ENCODE measurements at places on chromosomes 3 and 15.

DNA sequence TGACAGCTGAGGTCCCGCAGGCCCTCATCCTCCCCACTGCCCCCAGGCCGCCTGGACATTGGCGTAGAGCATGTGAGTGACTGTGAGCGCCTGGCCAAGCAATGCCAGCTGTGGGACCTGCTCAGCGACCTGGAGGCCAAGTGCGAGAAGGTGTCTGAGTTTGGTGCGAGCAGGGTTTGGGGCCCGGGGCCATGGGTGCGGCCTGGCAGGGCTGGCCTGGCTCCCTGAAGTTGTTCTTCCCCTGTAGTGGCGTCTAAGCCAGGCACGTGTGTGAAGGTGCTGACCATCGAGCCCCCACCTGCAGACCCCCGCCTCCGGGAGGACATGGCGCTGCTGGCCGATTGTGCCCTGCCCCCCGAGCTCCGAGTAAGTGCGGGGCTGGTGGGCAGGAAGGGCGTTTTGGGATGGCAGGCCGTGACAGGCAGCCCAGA lies 4.2 kb downstream of the ABTB1 start:
- no peak overlapping the region for H3K4me3 ChIP-seq
- no peak for DNase-seq
- H3K27ac ChIP-seq, result no peak overlapping the region
- H3K27me3 ChIP-seq, result no peaks in the 10 kb centered on the region
- H3K36me3 ChIP-seq, result peaks cover 38% of the 10 kb centered on the region

GRCh38 chr3:61057464-61057863 lies 193.8 kb downstream of the FHIT start:
- no peak overlapping the region for H3K27ac ChIP-seq
- no peak for DNase-seq
- H3K36me3 ChIP-seq, result no peaks in the 10 kb centered on the region
- H3K27me3 ChIP-seq, result no peaks in the 10 kb centered on the region

GRCh38 chr15:31077181-31077580 lies 24.3 kb downstream of the TRPM1 start:
- peaks cover 23% of the 10 kb centered on the region for H3K4me1 ChIP-seq
- peaks cover 3% of the 10 kb centered on the region for H3K27me3 ChIP-seq
- DNase-seq, result no peak
- no peaks in the 10 kb centered on the region for H3K36me3 ChIP-seq
- H3K27ac ChIP-seq, result no peak overlapping the region
- no peak overlapping the region for H3K4me3 ChIP-seq

DNA sequence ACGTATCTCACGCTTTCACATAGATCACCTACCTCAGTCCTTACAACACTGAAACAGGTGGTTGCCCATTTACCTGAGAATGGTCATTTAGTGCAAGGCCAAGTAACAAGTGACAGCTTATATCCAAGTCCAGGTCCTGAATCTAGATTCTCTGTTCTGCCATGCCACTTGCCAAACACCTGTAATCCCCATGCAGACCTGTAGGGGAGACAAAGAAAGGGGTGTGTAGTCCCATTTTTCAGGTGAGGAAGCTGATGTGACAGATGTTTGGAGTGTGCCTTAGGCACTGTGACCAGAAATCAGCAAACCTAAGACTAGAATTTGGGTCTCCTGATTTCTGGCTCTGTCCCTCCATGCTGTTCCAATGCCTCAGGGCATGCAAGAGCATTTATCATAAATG lies 12.7 kb downstream of the ZNF35 start:
- no peak overlapping the region for H3K27ac ChIP-seq
- no peaks in the 10 kb centered on the region for H3K4me1 ChIP-seq
- no peak overlapping the region for H3K4me3 ChIP-seq
- H3K27me3 ChIP-seq, result no peaks in the 10 kb centered on the region

DNA sequence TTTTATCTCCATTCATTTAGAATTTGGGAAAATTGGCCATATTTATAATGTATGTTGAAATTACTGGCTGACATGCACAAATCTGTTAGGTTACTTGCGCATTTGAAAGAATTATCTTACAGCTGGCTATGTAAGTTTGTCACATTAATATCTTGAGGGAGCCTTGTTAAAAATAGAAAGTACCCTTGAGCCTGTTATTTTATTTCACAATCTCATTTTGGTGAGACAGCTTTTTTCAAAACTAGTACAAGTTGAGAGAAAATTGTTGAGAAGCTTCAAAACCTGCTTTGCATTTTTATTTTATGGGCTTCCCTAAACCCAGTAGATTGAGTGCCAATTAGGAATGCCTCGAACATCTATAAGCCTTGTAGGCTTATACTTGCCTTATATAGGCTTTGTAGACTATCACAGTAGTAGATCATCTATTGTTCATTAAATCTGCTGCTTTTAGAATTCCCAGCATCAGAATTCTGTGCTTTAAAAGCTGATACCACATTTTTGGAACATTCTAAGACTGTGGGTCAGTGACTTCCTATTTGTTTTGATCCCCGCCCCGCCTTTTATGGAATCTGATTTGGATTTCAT lies 6.3 kb downstream of the IDH3A start:
- H3K4me1 ChIP-seq, result peaks cover 7% of the 10 kb centered on the region
- H3K4me3 ChIP-seq, result no peak overlapping the region
- no peak overlapping the region for H3K27ac ChIP-seq
- no peaks in the 10 kb centered on the region for H3K27me3 ChIP-seq
- no peak for DNase-seq

- no peaks in the 10 kb centered on the region for H3K27me3 ChIP-seq
- no peak for DNase-seq
- H3K4me1 ChIP-seq, result no peaks in the 10 kb centered on the region
- no peak overlapping the region for H3K27ac ChIP-seq
Observed at GRCh38 chr3:116614795-116615362, 94.7 kb upstream of the TUSC7 start.

GRCh38 chr3:187185759-187186158 lies 11.5 kb upstream of the RTP1 start:
- H3K36me3 ChIP-seq, result no peaks in the 10 kb centered on the region
- DNase-seq, result no peak
- peaks cover 46% of the 10 kb centered on the region for H3K27me3 ChIP-seq
- no peak overlapping the region for H3K4me3 ChIP-seq

DNA sequence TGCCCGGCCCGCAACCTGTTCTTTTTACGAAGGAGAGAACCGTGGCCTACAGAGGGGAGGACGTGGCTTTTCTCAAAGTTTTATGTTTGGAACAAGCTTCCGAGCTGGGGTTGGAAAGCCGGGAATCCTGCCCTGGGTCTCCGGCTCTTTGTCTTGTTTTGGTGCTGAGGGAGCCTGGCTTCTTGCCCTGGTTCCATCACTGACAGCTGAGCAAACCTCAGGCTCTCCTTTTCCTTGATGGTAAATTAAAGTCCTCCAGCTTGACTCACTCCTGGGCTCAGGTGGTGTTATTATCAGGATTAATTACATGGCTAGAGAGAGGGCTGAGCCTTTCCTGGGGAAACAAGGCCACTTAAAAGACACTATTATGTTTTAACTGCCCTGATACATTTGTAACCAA lies 289.5 kb upstream of the RGMA start:
- H3K27me3 ChIP-seq, result no peaks in the 10 kb centered on the region
- H3K36me3 ChIP-seq, result no peaks in the 10 kb centered on the region
- H3K4me3 ChIP-seq, result no peak overlapping the region
- DNase-seq, result no peak

DNA sequence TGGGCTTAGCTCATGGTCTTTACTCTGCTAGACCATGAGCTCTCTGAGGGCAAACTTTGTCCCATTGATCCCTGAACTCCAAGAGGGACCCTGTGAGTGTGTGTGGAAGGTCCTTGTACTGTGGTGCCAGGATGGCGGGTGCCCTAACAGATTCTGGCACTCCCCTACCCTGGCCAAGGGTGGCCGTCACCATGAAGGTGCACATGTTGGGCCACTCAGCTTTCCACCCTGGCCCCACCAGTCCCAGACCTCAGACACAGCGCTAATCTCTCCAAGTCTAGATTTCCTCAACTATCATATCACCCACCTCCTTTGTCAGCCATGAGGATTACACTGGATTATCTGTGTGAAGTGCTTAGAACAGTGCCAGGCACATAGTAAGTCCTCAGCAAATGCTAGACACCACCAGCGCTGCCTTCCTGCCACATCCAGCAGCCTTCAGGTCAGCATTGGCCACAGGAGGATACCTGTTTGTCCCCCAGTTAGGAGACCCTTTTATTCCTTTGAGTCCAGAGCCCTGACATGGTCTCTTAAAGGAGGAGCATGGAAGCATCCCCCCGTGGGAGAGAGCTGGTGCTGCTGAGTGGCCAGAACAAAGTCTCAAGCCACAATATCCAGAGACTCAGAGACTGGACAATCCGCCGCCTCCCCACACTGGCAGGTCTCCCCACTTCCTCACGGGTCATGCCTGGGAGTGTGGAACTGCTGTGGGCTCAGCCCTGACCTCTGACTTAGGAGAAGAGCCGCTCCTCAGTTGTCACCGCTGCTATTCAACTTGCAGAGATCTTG lies 44.5 kb upstream of the SLCO2A1 start:
- H3K4me1 ChIP-seq, result no peaks in the 10 kb centered on the region
- no peak overlapping the region for H3K4me3 ChIP-seq
- H3K27ac ChIP-seq, result no peak overlapping the region
- no peaks in the 10 kb centered on the region for H3K27me3 ChIP-seq

GRCh38 chr3:30641416-30642251 lies 35.2 kb downstream of the TGFBR2 start:
- peaks cover 6% of the 10 kb centered on the region for H3K36me3 ChIP-seq
- H3K4me3 ChIP-seq, result no peak overlapping the region
- H3K4me1 ChIP-seq, result peaks cover 100% of the 10 kb centered on the region
- H3K27ac ChIP-seq, result peak overlapping the region; percentile 90

DNA sequence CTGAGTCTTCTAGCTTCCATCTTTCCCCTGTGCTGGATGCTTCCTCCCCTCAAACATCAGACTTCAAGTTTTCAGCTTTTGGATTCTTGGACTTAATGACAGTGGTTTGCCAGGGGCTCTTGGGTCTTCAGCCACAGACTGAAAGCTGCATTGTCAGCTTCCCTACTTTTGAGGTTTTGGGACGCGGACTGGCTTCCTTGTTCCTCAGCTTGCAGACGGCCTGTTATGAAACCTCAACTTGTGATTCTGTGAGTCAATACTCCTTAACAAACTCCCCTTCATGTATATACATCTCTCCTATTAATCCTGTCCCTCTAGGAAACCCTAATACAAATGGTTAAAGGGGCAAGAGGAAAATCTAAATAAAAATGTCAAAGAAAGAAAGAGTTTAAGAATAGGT lies 100.1 kb downstream of the ABI3BP start:
- no peaks in the 10 kb centered on the region for H3K4me1 ChIP-seq
- H3K4me3 ChIP-seq, result no peak overlapping the region
- no peak for DNase-seq
- no peak overlapping the region for H3K27ac ChIP-seq
- no peaks in the 10 kb centered on the region for H3K27me3 ChIP-seq

DNA sequence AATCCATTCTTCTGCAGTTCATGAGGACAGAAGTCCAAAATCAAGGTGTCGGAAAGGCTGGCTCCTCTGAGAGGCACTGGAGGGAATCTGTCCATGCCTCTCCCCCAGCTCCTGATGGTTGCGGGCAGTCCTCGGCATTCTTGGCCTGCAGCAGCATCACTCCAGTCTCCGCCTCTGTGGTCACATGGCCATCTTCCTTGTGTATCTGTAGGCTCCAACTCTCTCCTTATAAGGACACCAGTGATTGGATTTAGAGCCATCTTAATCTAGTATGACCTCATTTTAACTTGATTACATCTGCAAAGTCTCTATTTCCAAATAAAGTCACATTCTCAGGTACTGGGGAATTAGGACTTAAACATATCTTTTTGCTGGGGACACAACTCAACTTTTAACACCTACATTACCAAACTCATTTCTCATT lies 56.0 kb upstream of the FLNB start:
- no peaks in the 10 kb centered on the region for H3K36me3 ChIP-seq
- H3K4me1 ChIP-seq, result no peaks in the 10 kb centered on the region
- no peak overlapping the region for H3K4me3 ChIP-seq

DNA sequence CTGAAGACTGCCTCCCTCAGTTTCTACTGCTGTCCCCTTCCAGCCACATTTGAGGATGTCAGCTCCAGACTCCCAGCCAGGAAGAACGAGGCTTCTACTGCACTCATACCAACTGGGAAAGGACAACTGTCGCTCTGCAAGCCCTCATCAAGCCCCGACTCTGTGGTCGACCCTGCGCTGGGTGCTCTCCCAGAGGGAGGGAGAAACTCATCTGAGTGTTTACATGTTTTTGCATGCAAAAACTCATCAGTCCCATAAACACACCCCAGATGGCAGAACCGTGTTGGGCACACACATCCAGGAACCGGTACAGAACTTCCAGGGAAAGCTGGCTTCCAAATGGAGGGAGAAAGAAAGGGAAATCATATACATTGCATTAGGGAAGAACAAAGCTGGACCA lies 43.5 kb downstream of the ADAMTS17 start:
- no peaks in the 10 kb centered on the region for H3K27me3 ChIP-seq
- no peak overlapping the region for H3K27ac ChIP-seq
- no peaks in the 10 kb centered on the region for H3K36me3 ChIP-seq
- H3K4me3 ChIP-seq, result no peak overlapping the region
- no peak for DNase-seq

DNA sequence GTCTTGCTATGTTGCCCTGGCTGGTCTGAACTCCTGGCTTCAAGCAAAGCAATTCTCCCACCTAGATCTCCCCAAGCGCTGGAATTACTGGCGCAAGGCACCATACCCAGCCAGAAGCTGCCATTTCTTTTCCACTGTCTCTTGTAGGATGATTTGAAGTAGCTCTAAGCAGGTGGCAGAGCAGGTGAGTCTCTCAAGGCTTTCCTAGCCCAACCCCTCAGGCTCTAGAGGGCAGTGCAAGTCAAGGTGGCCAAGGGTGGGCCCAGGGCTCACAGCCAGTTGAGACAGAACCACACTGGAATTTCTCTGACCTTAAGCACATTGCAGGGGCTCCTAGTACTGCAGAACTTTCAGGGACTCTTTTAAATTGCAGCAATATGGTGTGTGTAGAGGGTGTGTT lies 15.6 kb upstream of the DAG1 start:
- no peak for DNase-seq
- H3K27ac ChIP-seq, result no peak overlapping the region
- no peaks in the 10 kb centered on the region for H3K4me1 ChIP-seq
- H3K36me3 ChIP-seq, result no peaks in the 10 kb centered on the region

GRCh38 chr3:73739791-73740453 lies 115.2 kb upstream of the PDZRN3 start:
- H3K36me3 ChIP-seq, result no peaks in the 10 kb centered on the region
- H3K4me1 ChIP-seq, result no peaks in the 10 kb centered on the region
- H3K4me3 ChIP-seq, result no peak overlapping the region

- no peaks in the 10 kb centered on the region for H3K4me1 ChIP-seq
- H3K27ac ChIP-seq, result no peak overlapping the region
- H3K36me3 ChIP-seq, result no peaks in the 10 kb centered on the region
- H3K4me3 ChIP-seq, result no peak overlapping the region
Observed at GRCh38 chr3:153845311-153845710, 275.9 kb upstream of the ARHGEF26 start.

DNA sequence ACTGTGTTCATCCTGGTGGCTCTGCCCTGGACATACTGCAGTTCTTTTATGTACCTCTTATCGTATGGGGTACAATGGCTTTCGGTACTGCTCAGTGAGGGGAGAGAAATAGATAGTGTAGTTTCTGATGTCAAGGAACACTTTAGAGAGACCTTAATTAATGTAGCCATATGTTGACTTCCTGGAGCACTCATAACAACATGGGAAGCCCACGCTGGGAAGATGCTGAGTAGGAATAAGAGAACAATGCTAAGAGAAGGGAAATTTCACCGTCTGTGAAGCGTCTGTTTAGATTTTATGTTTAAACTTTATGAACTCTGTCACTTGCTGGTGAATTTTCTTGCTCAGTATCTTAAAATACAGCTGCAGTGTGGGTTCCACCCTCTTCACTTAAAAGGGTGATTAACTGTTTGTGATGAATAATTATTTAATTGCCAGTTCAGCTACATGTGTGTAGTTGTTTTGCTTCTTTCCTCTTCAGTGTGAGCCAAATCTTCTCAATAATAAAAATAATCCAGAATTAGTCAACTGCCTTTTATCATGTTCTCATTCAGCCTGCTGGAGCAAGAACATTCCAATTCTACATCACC lies 373.1 kb upstream of the TPRG1 start:
- H3K36me3 ChIP-seq, result no peaks in the 10 kb centered on the region
- H3K4me1 ChIP-seq, result peaks cover 7% of the 10 kb centered on the region
- DNase-seq, result no peak
- no peaks in the 10 kb centered on the region for H3K27me3 ChIP-seq
